ENCODE measurements at places on chromosomes 13 and 19.

- no peak for ATAC-seq
Measured at GRCh38 chr13:21361123-21361522, 98.0 kb downstream of the ZDHHC20 start.

- ATAC-seq: no peak
Measured at GRCh38 chr19:58052256-58052655, 6.8 kb upstream of the ZNF135 start.

DNA sequence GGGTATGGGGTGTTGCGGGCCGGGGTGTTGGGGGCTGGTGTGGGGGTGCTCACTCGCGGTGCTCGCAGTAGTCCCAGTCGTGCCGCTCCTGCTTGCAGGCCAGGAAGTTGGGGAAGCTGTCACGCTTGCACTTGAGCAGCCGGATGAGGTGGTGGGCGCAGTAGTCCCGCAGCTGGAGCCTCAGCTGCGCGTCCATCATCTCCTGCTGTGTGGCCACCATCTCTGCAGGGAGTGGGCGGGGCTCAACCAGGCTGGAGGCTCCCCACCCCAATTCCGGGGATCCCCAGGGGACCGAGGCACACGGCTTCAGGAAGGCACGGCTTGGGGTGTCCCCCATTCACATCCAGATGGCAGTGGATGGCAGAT, 5.2 kb downstream of the NDUFB7 start:
- ATAC-seq: no peak

GRCh38 chr19:47351548-47351947, 2.4 kb downstream of the DHX34 start:
- ATAC-seq: peak; percentile 73

DNA sequence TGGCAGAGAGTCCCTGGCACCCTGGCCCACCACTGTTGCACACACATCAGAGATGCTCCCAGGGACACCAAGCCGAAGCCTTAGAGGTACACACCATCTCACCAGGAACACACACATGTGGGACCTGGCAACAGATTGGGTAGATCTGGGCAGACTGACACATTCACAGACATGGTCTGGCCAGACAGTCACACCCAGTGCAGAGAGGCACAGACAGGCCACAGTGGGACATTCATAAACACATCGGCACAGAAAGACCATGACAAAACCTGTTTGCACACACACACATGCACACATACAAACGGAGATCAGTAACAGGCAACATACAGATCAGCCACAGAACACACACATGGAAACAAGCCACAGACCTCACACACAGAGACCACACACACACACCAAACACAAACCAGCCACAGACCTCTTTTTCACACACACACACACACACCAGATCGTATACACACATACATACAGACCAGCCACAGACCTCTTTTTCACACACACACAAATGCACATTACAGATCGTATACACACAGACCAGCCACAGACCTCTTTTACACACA, 6.3 kb upstream of the JUNB start:
- no peak for ATAC-seq

DNA sequence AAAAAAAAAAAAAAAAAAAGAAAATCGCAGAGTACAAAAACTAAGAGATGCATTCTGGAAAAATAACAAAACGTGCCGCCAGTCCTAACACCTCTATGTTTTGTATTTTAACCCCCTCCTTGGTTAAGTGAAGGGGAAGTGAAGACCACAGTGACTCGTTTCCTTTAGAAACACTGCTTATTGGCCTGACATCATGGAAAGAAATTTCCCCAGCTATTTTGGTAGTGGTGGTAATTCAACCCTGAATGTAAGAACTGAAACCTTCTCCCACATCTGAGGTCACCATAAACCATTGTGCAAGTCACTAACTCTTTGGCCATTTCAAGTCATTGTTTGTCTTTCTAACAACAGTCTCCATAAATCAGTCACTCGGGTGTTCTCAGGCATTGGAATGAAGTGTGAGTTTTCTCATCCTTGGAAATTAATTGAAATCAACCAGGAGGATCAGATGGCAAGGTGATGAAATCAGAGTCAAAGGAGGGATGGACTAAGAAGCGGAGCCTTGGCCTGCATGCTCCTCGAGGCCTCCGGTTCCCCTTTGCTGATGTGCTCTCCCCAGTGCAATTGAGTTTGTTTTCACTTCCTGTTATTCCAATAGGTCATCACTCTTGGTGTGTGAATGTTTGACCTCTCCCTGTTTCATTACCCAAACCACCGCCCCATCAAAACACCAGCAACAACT, 443.9 kb downstream of the FGF9 start:
- ATAC-seq: no peak

DNA sequence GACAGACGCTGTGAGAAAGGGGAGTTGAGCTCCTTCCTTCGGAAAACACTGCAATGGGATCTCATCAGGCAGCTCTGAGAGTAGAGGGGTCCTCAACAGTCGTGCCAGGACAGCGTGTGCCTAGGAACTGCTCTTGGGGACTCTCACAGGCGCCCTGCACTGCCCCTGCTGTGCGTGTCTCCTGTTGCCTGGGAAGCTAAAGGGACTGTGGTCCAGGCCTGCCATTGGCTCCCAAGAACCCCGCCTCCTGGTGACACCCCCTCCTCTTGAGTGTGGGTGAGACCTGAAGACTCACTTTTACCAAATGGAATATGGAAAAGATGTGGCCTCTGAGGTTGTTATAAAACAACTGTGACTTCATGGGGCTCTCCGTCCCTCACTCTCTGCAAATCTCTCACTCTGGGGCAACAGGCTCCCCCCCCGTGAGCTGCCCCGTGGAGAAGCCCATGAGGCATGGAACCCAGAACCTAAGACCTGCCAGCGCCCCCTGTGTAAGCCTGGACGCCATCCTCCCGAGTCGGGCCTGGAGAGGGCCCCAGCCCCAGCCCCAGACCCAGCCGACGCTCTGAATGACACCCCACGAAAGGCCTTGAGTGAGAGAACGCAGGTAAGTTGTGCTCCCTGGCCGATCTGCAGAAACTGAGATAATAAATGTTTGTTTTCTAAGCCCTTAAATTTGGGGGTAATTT, 302.7 kb downstream of the FGF9 start:
- no peak for ATAC-seq

GRCh38 chr13:100987948-100988347, 313.4 kb upstream of the TMTC4 start:
- peak; percentile 65 for ATAC-seq

GRCh38 chr13:42597505-42597904, 23.6 kb downstream of the TNFSF11 start:
- no peak for ATAC-seq

DNA sequence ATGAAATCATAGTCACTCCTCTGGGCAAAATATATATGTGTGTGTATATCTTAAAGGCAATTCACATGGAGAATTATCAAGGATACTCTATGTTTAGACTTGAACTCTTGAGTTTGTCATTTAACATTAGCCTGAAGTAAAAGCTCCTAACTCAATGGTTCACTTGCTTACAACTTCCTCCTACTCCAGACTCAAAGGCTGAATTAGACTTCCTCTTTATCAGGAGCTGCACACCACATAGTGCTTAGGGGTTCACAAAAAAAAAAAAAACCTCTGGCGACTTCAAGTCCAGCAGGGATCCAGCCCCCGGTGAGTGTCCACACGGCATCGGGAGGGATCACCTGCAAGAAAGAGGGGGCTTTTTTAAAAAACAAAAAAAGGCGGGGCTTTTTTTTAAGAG, 68.2 kb upstream of the LSM14A start:
- ATAC-seq: no peak

DNA sequence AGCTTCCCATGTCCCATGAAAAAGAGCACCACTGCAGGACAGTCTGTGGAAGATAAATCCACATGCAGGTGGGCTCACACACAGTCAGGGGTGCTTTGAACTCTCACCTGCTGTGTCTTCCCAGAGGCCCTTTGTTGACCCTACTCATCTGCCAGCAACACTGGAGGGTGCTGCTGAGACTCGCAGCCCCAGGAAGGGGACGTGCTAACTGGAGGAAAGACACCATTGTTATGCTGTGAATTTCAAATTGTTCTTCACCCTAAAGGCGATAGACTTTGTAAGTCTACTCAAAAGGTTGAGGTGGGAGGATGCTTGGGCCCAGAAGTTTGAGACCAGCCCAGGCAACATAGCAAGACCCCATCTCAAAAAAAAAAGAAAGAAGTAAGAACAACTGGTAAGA, 107.3 kb upstream of the SERP2 start:
- no peak for ATAC-seq

DNA sequence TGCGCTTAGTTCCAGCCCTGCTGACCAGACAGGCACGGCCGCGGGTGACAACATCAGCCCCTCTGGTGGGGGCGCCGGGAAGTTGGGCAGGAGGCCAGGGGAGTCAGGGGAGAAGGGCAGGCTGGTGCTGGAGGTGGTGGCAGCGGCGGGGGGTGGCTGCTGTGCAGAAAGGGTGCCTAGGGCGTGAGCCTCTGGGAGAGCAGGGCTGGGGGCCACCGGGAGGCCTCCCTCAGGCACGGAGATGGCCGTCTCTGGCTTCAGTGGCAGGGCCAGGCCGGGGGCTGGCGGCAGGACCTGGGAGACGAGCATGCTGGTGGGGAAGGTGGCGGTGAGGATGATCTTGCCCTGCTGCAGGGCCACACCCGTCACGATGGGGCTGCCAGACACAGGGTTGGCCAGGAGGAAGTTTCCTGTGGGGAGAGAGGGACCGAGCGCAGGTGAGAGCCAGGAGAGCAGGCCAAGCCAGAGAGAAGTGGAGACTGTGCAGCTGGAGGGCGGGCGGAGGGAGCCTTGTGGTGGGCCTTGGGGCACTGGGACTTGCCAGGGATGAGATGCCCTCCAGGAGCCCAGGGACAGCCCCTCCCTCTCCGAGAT, 3.3 kb downstream of the SIX5 start:
- ATAC-seq: no peak

DNA sequence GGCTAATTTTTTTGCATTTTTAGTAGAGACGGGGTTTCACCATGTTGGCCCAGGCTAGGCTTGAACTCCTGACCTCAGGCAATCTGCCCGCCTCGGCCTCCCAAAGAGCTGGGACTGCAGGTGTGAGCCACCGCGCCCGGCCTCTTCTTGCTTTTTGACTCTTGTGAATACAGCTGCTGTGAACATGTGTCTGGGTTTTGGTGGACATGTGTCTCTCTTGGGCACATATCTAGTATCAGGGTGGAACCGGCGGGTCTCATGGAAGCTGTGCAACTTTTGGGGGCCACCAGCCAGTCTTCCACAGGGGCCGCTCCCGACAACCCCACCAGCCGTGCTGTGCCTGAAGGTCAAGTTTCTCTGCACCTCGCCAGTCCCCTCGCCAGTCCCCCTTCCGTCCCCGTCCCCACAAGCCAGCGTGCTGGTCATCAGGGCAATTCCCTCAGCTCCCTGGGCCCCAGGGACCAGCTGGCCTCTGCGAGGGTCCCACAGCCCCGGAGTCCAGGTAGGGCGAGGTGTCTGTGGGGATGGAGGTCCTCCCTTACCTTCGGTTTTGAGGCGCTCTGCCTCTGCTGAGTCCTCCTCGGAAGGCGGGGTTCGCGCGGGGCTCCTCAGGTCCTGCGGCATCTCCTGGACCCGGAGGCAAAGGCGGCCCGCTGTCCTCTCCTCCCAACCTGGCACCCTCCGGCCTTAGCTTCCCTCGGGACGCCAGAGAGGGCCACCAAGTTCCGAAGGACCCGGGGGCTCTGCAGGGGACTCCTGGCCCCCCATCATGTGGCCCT, 16.3 kb downstream of the SGTA start:
- no peak for ATAC-seq

- ATAC-seq: peak; percentile 72
Measured at GRCh38 chr19:43504426-43505185, at the start of gene PHLDB3. Gene PHLDB3, minus strand, starts transcription at chr19:43504746. Its CDS starts 628 bp downstream, at chr19:43504118.

- ATAC-seq: no peak
Measured at GRCh38 chr19:43309466-43309865, 40.1 kb upstream of the PSG9 start.

- peak; percentile 65 for ATAC-seq
Measured at GRCh38 chr19:5547881-5548280, 19.9 kb downstream of the TINCR start.

DNA sequence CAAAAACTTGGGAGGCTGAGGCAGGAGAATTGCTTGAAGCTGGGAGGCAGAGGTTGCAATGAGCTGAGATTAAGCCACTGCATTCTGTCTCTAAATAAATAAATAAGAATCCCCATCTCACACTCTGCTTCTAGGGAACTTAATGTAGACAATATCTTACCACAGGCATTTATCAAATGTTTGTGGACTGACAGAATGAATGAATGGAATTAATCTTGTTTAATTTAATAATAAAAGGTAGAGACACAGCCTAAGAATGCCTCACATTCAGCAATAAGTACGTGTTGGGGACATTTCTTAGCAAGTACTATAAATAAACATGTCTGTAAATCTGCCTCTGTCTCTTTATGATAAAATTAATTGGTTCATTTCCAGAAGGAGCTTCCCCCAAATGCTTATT, 36.2 kb upstream of the RBM26 start:
- ATAC-seq: no peak

DNA sequence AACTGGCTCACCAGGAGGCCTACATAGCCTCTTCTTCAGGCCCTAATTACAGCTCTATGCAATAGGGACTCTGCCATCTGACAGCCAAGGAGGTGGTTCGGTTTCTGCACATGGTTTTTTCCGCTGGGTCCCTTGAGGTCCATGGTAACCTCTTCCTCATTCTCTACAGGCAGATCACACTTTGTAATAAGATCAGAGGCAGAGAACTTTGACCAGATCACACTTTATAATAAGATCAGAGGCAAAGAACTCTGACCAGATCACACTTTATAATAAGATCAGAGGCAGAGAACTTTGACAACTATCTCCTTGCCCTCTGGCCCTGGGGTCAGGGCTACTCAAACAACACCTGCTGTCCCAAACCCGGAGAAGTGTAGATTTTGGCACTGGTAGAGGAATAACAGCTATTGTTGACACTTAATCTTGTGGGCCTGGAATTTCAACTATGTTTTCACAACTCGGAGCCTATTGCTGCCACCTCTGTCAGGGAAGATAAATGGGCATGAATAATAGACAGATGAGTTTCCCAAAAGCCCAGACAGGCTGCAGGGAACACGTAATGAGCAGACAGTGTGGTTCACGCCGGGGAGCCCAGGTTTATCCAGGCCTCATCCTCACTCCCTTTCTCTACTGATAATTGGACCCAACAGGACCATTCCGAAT, 246.1 kb downstream of the UQCRFS1 start:
- ATAC-seq: no peak

GRCh38 chr13:80336370-80336769, 4.6 kb downstream of the SPRY2 start:
- no peak for ATAC-seq

- ATAC-seq: no peak
Measured at GRCh38 chr13:100773429-100773828, 98.8 kb upstream of the TMTC4 start.

- ATAC-seq: peak; percentile 61
Measured at GRCh38 chr13:51475727-51476501, 23.1 kb upstream of the INTS6 start.
